ENCODE measurements at places on chromosomes 16 and 17.

DNA sequence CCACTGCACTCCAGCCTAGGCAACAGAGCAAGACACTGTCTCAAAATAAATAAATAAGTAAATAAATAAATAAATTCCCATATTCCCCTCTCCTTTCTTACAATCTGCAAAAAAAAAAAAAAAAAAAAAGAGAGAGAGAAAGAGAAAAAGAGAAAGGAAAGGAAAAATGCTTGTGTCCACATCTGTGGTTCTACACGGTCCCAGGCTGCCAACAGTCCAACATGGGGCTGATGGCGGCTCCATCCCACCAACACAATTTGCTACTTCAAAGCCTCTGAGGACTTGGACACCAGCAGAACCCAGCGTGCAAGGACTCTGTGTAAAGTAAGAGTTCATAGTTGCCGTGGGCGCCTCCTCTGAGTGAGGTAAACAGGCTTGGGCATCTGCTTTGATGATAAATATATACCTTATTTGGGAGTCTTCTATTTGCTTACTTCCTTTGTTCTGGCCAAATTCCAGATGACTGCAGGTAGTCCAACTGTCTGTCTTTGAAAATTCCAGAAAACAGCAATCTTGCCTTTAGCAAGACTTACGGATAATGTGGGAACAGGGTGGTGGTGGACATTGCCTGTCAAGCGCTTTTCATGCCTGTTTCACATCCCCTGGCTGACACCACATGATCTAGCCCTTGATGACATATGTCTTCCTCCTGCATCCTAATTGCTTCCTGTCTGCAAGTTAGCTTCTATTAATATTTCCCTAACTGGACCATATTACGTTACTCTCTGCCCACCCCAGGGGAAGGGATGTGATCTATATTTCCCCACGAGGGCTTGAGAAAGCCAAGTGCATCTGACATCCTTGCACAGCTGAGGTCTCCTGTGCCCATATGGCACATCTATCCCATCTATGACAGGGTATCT lies 10.1 kb downstream of the LITAF start:
- no peak for DNase-seq

DNA sequence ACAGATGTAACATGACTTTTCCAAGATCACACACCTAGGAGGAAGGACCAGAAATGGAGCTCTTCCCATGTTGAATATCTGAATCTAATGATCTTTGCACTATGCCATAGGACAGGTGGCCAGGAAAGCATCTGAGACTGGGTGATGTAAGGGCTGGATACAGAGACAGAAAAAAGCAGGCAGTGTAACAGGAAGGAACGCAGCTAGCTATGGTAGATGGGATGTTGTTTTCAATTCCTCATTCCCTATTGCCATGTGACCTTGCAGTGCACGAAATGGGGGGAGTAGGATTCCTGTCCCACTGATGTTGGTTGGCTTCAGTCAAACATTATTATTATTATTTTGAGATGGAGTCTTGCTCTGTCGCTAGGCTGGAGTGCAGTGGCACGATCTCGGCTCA lies 3.7 kb upstream of the NPIPB15 start:
- no peak for DNase-seq

- no peak for DNase-seq
These were observed 73.8 kb downstream of the XYLT1 start for GRCh38 chr16:17396762-17397498.

DNA sequence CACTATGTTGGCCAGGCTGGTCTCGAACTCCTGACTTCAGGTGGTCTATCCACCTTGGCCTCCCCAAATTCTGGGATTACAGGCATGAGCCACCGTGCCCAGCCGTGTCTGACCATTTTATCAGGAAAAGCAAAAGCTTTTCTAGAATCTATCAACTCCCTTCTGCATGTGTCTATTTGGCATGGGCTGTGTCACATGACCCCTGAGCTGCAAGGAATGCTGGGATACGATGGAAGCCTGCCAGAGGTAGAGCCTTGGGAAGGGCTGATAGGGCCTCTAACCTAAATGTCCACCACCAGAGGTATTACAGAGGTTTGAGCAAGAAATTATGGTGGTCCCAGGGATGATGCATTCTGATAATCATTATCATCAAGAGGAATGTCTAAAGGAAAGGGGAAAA lies 616.2 kb downstream of the WWOX start:
- no peak for DNase-seq

DNA sequence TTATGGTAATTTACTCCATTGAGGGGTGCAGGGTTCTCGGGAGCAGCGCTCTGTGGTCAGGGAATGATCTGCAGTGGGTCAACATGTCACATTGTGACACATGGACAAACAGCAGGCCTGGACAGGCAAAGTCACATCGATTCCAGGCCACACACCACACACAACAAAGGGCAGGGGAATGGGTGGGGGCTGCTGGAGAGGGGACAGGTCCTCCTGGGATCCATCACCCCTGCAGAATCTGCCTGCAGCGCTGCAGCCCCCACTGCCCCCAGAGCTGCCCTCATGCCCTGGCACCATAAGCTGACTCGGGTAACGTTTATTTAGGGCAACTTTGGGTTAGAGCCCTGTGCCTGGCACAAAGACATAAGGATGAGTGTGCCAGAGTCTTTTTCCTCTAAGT lies 9.1 kb downstream of the PEMT start:
- DNase-seq: no peak

GRCh38 chr17:79810130-79811010 lies 13.5 kb upstream of the CBX8 start:
- DNase-seq: peak; percentile 22
